ENCODE measurements at places on chromosomes 12 and 14.
A peak's percentile ranks its signal among the peaks of the same experiment; 100 is the strongest.

GRCh38 chr14:31927348-31927832 is 149.7 kb upstream of the ARHGAP5 start:
- DNase-seq = peak; percentile 24

DNA sequence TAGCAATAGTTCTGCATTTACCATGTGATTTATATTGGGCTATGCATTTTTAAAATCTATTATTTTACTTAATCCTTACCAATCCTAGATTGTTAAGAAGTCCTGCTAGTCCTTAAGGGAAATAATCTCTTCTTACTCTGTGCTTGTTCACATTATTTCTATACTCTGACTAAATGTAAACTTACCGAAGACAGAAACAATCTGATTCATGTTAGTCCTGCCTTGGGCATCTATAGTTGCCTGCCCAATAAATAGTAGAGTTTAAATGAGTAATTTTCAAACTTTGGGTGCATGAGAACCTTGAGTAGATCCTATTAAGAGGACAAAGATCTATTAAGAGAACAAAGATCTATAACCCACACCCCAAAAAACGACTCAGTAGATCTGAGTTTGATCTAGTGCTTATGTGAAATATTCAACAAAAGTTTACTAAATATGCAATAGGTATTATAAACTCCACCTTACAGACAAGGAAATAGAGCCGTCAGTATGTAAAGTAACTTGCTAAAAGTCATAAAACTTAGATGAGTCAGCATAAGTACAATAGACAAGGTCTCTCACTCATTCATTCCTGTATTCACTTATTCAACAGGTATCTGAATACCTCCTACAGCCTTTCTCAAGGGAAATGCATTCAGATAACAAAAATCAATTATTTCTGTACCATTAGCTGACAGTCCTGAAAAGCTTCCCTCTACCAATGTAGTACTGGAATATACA is 127.6 kb downstream of the PAWR start:
- no peak for DNase-seq

DNA sequence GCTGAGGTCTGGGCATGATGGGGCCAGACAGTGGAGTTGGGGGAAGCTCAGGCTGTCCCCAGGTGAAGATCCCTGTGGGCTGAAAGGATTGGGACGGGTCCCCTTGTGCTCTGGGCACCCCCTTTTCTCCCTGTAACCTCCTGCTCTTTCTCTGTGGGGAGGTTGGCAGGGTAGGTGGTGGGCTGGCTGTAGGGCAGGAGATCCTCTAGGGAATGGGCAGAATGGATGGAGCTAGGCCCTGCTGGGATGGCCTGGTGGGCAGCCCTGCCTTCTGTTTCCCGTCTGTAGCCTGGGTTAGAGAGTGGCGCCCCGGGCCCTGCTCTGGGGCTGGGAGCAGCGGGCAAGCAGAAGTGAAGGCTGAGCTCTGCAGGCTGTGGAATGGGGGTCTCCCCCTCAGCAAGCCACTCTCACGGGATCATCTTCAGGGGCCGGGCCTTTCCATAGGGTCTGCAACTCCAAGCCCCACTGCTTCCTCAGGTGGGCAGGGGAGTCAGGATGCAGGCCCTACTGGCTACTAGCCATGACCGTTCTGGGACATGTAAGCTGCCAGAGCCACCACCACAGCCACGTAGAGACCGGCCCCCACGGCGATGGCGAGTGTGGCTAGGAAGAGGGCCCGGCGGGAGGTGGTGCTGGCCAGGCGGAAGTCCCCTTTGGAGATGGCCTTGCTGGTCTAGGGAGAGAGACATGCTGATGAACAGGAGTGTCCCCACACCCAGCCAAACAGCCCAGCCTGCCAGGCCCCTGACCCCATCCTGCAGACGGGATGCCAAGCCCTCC is 18.8 kb downstream of the SYNDIG1L start:
- no peak for DNase-seq

DNA sequence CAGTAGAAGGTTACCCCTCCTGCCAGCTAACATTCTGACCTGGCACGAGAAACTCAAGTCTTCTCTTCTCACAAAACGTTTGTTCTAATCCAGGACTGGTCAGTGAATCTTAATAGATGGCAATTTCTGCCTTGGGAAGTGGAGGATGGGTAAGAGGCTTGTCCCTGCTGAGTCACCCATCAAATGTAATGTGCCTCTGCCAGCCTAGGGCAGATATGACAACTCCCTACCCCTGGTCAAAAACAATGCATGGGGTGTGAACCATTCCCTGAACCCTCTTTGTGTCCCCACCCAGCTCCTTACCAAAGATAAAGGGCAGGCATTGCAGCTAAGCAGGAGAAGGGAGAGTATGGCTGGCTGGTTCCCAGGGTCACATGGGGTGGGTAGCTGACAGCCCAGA is 1052.9 kb downstream of the GALC start:
- no peak for DNase-seq

DNA sequence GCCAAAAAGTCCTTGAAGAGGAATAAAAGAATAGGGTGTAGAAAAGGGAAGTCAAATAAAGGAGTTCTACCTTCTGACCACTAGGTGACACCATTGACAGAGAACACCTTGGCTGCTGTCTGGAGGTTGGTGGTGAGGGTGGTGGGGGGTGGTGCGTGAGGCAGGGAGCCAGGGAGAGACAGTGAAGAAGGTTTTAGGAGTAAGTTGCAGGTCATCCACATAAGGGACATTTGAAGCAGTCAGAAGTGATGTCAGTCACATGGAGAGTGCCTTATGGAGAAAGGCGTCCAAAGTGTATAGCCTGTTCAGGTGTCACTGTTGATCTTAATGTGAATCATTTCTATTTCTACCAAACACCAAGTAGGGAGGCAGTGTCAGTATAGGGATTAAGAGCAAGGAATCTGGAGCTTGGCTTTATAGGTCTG is 279.3 kb upstream of the DDHD1 start:
- no peak for DNase-seq

GRCh38 chr12:56633468-56634241 is 3.5 kb upstream of the BAZ2A start:
- DNase-seq = no peak

- no peak for DNase-seq
Measured at GRCh38 chr12:53944209-53944608, 5.6 kb downstream of the HOXC13 start.

DNA sequence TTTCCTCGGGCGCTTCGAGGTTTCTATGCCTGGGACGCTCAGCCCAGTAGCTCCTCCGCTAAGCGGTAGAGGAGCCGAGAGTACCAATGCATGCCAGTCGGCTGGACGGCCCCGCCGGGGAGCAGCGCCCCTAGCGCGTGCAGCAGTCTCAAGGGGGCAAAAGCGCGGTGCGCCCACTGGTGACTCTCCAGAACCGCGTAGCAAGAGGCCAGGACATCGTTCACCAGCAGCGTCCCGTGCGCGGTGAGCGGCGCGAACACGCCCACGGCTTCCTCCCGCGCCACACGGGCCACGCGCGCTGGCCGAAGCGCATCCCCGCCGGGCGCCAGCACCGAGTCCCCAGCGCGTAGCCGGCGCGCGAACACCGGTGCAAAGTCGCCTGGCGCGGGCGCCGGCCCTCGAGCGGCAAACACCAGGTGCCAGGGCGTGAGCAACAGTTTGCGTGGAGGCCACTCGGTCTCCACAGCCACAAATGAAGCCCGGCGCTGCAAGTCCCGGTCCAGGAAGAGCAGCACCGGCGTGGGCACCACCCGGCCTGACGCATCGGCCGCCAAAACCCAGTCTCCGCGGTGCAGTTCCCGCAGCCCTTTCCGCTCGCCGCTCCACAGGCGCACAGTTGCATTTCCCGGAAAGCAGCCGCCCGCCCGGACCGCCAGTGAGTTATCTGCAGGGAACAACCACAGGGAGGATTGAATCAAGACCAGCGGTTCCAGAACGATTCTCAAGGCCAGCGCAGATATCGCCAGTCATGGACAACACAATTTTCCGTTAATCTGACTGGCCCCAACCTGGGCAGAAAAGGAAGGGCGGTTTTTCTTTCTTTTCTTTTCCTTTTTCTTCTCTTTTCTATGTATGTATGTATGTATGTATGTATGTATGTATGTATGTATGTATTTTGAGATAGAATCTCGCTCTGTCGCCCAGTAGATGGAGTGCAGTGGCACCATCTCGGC is 4.5 kb downstream of the DHH start:
- no peak for DNase-seq

- peak; percentile 27 for DNase-seq
Measured at GRCh38 chr12:12467264-12467663, 95.4 kb downstream of the DUSP16 start.

GRCh38 chr14:77199590-77199989 is 18.0 kb downstream of the TMEM63C start:
- DNase-seq = no peak

GRCh38 chr14:74973003-74973653 is 17.7 kb upstream of the PGF start:
- DNase-seq = no peak

- DNase-seq = no peak
Measured at GRCh38 chr12:93180566-93180965, 197.2 kb upstream of the NUDT4 start.

DNA sequence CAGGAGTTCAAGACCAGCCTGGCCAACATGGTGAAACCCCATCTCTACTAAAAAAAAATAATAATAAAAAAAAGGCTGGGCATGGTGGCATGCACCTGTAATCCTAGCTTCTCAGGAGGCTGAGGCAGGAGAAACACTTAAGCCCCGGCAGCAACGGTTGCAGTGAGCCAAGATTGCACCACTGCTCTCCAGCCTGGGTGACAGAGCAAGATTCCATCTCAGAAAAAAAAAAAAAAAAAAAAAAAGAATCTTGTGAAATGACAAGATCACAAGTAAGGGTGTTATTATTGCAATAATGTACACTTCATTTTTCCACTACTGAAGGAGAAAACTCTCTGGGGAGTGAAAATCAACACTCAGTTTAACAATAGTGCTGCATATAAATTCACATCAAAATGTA is 8.8 kb upstream of the PTGR2 start:
- DNase-seq = no peak

DNA sequence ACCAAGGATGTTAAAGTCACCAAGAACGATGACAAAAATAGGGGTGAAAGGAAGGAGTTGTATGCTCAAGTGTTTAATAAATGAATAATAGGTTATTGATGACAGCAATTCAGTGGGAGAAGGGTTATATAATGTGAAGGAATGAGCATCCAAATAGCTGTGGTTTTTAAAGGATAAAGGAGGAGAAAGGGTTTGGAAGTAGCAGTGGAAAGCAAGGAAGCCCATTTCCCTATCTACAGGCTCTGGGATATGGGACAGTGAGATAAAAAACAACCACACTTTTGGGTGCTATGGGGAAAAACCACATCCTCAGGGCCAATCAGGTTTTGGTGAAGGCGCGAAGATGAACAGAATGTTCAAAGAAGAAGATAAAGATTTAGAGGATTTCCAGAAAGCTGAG is 258.6 kb downstream of the ZFP36L1 start:
- DNase-seq = no peak
